NCI-H1694 (cell line): ENCODE measurements at places on chromosomes 2 and 18.

DNA sequence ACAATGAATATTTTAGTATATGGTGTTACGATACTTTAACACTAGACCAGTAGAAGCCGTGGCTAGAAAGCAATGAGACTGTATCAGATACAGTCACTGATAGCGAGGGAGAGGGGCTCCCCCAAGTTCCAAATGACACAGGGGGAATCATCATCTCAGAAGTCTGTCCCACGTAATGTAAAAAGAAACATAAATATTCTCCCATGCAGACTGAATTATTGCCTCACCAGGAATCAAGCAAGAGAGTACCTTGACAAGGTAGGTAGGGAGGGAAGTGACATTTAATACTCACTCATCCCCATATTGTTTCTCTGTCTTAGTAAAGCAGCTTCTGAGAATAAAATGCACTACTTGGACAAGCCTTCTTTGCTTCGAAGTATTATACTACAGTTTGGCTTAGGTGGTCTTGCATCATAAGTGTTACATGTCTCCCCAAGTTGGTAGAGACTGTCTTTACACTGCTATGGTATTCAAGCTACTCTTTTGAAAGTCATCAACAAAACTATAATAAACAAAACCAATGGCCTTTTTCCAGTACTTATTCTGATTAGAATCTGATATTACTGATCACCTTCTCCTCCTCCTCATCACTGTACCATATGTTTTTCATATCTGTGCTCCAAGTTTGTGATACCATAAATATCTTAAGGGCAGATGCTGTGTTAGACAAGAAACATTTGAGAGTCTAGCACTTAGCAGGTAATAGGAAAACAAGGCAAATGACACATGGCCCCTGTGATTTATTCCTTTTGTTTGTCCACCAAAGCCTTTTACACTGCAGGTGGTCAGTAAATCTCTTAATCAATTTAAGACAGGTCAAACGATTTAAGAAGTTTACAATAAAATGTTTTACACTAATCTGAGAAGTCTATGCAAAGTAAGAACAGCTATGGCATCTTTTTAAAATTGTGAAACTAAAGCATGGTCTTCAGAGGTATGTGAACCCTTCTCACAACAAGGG, 2.7 kb downstream of the LAPTM4A start:
- DNase-seq: no peak

- no peak for DNase-seq
Observed at GRCh38 chr18:64618390-64618789, 469.5 kb upstream of the LINC00305 start.

DNA sequence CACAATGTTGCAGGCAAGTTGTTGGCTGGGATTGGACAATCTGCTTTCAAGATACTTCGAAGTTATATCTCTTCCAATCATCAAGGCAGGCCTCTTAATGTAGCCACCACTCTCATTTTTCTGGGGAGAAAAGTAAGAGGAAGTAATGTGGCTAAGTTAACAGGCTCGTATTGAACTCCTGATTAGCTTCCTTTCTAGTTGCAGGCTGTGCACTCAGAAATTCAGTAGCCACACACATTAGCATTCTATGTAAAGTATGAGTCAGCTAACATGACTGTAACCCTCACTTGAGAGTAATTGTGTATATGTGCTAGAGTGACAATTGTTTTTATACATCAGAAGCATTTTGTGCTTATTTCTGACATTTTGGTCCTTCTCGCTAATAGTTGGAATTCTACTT, 3.3 kb downstream of the TWSG1 start:
- DNase-seq: no peak

GRCh38 chr2:31256611-31257382, 22.8 kb downstream of the EHD3 start:
- DNase-seq: no peak

GRCh38 chr2:132757676-132758075, 87.7 kb upstream of the LYPD1 start:
- DNase-seq: no peak
